Activated CD8-positive, alpha-beta T cell treated with anti-CD3 and anti-CD28 coated beads, Interleukin-2, amount 10 ng/mL, durations not matched to agents 7 days and 5 days (primary cell): ENCODE measurements at places on chromosomes 2 and 18. TPM values are rescaled to one million over a fixed set of nuclear protein-coding genes. Genes with fewer than 3 reads are reported as not detected.

The BUB1 gene
- 140 TPM for total RNA-seq

The ZAP70 gene
- 297 TPM for total RNA-seq

The FLACC1 gene
- 2.8 TPM for total RNA-seq

The CD207 gene
- not detected for total RNA-seq

The IL36G gene
- not detected for total RNA-seq

The PLGLB2 gene
- 0.53 TPM for total RNA-seq

The B3GNT7 gene
- total RNA-seq, result 0.34 TPM

The UGT1A5 gene
- not detected for total RNA-seq

The TEX44 gene
- not detected for total RNA-seq

The DCDC2C gene
- not detected for total RNA-seq

The RAD51AP2 gene
- total RNA-seq, result not detected

The SCN9A gene
- 0.16 TPM for total RNA-seq

The RGPD8 gene
- 6.4 TPM for total RNA-seq

The TCF23 gene
- total RNA-seq, result not detected

The PSD4 gene
- 404 TPM for total RNA-seq

The PLEKHH2 gene
- 0.57 TPM for total RNA-seq

The RNF138 gene
- 94.3 TPM for total RNA-seq

The RTKN gene
- 0.37 TPM for total RNA-seq

The LOXL3 gene
- 0.21 TPM for total RNA-seq

The ITSN2 gene
- 71.2 TPM for total RNA-seq

The CD28 gene
- total RNA-seq, result 27.2 TPM
